ENCODE measurements at places on chromosomes 1 and 21.

- no peak for DNase-seq
Measured at GRCh38 chr1:152049291-152050083, 12.7 kb upstream of the S100A11 start.

- DNase-seq: no peak
Measured at GRCh38 chr1:185853739-185854138, 119.5 kb downstream of the HMCN1 start.

GRCh38 chr1:45804669-45804969 lies 1.2 kb downstream of the MAST2 start:
- DNase-seq: no peak

DNA sequence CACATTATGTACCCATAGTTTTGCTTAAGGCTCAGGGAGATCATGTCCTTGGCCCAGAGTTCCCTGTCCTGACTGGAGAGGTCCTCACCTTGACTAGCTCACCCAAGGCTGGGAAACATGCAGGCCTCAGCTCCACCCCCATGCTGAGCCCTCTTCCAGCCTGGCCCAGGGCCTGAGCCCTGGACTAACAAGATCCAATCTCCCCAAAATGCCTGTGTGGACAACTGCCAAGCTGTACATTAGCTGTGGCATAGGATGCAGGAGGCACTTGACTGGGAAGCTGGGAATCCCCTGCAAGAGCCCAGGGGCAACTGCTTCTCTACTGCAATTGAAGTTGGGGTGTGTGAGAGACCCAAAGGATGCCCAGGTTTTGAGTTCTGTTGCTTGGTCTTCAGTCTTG lies 2.1 kb downstream of the LINGO4 start:
- no peak for DNase-seq

- DNase-seq: no peak
Measured at GRCh38 chr1:151289080-151289935, 7.2 kb downstream of the ZNF687 start.

DNA sequence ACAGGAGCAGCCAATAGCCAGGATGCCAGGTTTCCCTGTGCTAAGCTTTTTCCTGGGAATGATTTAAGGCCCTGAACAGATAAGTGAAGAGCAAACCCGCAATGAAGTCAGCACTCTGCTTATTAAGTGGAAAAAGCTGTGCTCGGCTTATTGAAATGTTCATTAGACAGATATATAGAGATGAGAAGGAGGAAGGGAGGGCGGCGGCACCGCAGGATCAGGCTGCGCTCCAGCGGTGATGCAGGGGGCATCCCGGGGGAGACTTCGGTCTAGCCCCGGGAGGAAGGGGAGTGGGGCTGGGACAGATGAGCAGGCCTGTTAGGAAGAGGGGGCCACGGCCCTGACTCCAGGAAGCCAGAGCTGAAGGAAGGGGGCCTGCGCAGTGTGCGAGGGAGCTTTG lies 115.0 kb downstream of the TMEM53 start:
- no peak for DNase-seq

DNA sequence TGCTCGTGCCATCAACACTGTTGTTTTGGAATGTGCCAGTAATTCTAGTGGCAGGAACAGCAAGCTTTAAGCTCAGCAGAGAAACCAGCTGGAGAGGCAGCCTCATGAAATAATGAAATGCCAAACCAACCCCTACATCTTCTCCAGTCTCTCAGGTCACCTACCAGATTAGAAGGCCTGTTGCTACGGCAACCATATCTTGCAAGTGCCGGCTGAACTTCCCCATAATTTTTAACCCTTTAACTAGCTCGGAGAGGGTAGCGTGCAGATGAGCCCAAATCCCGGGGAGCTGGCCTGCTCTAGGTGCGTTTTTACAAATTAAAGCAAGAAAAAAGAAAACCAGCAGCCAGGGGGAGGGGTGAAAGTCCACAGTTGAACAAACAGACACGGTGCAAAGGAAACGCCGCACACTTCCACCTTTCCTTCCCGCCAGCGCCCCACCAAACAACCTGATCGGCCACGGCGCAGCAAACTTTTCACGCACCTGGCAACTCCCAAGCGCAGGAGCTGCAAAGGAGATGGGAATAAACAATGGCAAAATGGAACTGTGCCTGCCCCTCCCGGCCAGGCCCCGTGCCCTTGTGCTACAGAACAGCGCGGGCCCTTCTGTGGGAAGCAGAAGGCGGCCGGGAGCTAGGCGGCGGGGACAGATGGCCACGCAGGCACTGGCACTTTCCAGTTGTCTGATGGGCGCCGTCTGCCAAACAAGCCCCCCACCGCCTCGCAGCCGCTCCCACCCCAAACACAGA lies 50.1 kb downstream of the SSBP3 start:
- DNase-seq: no peak

- DNase-seq: no peak
Measured at GRCh38 chr1:34864759-34865158, 5.2 kb upstream of the SMIM12 start.

GRCh38 chr21:29176471-29177120 lies 46.2 kb downstream of the MAP3K7CL start:
- no peak for DNase-seq

DNA sequence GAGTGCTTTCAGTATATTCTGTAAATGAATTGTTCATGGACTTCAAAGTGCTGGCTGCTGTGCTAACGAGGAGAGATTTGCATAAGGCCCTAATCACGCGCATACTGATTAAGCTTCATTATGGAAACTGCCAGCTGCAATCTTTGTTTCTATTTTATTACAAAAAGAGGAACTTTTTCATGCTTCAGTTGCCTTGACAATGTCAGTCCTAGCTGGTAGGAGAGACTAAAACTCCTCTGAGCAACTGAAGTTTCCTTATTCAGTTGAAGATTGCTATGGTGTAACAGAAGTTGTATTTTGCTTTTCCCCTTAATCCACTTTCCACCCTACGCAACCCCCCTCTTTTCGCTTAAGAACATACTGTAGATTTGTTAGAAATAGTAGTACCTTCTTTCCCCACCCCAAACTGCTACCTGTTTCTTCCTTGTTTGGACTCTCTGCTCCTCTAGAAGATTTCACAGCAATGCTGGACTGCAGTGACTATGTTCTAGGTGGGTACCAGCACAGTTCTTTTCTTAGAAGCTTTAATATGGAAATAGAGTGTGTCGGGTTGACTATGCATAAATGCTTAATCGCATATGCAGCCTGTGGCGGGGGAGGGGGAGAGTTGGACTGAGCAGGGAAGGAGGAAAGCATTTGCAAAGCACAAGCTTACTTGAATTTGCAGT lies 108.3 kb downstream of the POU2F1 start:
- no peak for DNase-seq
